ENCODE measurements at places on chromosomes 2 and 18.

GRCh38 chr2:124149571-124149970 is 124.5 kb downstream of the CNTNAP5 start:
- no peak for DNase-seq

DNA sequence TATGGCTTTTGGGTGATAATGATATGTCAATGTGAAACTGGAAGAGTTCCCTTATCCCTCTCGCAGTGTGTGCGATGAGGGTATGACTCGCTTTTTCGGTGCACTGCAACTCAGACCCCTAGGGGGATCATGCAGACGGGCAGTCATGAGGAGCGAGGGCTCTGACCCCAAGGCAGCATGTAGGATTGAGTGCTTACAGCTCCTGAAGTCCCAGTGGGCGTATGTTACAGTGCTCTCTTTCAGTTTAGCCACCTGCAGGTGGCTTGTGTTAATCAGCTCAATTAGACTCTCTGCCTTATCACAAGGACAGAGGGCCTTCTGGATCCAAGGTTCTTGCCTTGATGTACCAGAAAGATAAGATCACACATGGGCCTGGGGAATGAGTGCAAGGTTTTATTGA is 1269.9 kb upstream of the GYPC start:
- DNase-seq, result no peak

GRCh38 chr18:49123431-49123830 is 172.7 kb upstream of the SMAD7 start:
- no peak for DNase-seq

DNA sequence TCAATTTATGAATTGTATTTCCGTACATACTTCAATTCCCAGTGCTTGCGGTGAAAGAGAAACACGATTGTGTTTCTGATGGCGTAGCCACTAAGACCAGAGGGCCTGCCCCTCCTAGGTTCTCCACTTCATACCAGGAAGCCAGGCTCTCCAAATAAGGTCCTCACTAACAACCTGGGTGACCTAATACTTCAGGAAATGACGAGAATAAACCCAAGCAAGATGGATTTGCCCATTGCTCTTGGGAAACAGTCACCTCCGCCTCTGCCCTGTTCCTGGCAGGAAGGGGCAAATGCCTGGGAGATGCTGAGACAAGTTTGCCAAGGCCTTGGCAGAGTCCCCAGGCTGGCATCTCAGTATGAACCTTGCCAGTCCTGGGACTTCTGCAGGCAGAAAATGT is 41.8 kb downstream of the TTC32 start:
- DNase-seq, result no peak

- no peak for DNase-seq
Measured at GRCh38 chr2:151792589-151792988, 35.6 kb downstream of the ARL5A start.

DNA sequence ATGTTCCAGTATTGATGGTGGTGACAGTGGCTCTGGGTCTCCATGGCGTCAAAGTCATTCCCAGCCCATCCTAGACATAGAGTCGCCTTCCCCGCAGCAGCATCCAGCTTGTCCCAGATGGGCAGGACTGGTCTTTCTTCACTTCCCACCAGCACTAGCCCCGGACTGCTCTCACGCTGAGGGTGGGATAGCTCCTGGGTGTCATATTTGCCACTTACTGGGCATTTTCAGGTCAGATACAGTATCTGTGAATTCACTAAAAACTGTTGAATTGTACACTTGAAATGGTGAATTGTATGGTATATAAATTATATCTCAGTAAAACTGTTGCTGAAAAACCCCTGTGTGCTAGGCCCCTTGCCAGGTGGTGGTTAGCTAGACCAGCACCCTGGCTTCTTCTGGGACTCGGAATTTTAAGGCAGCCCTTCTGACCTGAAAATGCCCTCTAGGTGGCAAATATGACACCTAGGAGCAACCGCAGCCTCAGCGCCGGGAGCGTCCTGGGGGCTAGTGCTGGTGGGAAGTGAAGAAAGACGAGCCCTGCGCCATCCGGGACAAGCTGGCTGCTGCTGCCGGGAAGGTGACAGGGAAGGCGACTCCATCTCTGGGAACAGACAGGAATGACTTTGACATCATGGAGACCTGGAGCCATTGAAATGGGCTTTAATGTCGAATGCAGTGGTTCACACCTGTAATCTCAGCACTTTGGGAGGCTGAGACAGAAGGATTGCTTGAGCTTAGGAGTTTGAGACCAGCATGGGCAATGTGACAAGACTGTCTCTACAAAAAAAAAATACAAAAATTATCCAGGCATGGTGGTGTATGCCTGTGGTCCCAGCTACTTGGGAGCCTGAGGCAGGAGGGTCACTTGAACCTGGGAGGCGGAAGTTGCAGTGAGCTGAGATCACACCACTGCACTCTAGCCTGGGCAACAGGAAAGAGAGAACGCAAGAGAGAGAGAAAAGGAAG is 56.2 kb downstream of the DDX1 start:
- DNase-seq, result no peak

- DNase-seq, result no peak
Measured at GRCh38 chr2:173869244-173870229, 95.6 kb downstream of the SP3 start.

DNA sequence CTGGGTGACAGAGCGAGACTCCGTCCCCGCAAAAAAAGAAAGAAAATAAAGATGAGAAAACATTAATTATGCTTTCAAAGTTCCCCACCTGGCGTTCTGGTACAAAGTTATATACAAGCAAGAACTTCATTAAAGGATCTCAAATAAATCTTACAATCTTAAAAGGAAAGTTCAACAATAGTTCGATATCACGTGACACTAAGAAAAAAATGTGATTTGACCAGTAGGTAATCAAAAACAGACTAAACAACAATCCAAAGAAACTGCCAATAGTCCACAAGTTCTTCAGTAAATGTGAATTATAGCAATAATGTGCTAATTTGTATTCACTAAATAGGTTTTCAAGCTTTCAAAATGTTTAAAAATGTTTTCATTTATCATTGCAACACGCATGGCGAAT is 130.4 kb downstream of the NRXN1 start:
- DNase-seq, result no peak

- DNase-seq, result no peak
Measured at GRCh38 chr2:11467129-11467649, 1.2 kb upstream of the E2F6 start.

GRCh38 chr2:221724631-221725203 is 152.6 kb upstream of the EPHA4 start:
- DNase-seq, result no peak

DNA sequence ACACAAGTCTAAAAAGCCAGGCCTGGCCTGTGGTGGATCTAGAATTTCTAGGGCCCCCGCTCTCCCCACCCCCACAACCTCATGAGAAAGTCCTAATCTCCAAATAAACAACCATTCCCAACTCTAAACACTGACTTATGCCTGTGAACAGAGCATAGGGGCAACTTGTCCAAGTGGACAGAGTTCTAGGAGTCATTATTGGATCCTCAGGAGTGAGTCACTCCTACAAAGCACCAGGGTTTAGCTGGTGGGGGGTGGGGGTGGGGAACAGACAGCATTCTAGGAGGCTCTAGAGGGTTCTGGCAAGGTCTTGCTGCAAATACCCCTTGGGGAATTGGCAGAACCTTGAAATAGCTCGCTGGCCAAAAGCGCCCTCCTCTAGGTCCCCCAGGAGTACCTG is 83.3 kb downstream of the ZCCHC2 start:
- DNase-seq, result no peak

GRCh38 chr2:205386109-205386508 is 296.2 kb upstream of the NRP2 start:
- DNase-seq, result no peak

GRCh38 chr18:65906621-65907034 is 155.8 kb downstream of the CDH7 start:
- no peak for DNase-seq

GRCh38 chr2:170106102-170106840 is 71.7 kb upstream of the MYO3B start:
- DNase-seq, result no peak

- no peak for DNase-seq
Measured at GRCh38 chr2:44722026-44722625, 219.4 kb upstream of the SIX3 start.

GRCh38 chr18:33844232-33844631 is 266.2 kb downstream of the ASXL3 start:
- peak; percentile 74 for DNase-seq

- DNase-seq, result no peak
Measured at GRCh38 chr2:118634876-118635275, 212.6 kb downstream of the EN1 start.

DNA sequence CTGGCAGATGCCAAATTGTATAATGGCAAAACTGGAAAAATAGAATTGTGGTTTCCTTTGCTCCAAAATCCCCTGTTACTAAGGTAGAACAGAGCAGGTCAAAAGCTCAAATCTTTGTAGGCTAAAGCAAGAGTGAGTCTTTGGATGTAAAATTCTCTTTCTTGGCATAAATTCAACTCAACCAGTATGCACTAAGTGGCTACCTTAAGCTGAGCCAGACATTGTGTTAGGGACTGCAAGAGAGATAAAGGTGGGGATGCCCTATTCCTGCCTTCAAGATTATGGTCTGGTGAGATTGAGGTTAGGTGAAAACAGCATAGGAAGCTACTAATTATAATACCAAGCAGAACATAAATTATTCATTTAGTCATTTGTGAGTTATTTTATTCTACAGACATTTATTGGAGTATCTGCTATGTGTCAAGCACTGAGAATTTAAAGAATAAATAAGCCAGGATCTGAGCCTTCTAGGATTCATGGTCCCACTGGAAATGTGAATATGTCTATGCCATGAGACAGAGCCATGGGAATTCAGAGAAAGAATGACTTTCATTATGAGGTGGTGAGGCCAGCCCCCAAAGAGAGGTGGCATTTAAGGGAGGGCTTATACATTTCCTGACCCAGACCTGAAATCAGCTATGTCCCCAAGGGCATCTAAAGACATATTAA is 198.0 kb upstream of the NCKAP5 start:
- no peak for DNase-seq

- peak; percentile 65 for DNase-seq
Measured at GRCh38 chr2:239946864-239947728, 78.0 kb downstream of the NDUFA10 start.

- DNase-seq, result peak; percentile 7
Measured at GRCh38 chr2:240629968-240630770, 4.9 kb downstream of the GPR35 start.

DNA sequence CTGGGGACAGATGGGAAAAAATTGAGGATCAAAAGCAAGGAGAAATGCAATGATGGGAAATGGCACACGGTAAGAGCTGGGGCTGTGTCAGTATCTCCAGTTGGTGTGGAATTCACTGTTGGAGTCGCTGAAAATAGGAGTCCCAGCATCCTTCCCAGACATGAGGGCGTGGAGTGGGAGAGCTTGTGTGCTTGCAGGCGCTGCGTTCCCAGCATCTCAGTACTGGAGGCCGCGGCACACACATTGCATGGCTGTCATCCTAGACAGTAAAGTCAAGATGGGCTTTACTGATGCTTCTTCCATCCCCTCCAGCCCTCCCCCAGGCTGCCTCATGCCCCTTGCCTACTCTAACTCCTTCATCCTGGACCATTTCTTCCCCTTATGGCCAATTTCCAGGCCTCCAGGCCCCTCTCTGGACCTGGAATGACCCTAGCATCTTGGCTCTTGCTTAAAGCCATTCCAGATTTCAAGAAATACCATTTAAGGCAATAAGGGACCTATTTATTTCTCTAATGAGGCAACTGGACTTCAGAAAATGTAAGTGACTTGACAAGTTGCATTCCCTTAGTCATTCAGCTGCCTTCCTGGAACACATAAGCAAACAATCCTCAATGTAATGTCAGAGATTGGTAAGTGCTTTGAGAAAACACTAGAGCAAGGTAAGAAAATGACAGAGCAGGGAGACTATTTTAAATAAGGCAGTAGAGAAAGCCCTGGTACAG is 70.5 kb upstream of the TTC39C start:
- peak; percentile 93 for DNase-seq

- no peak for DNase-seq
Measured at GRCh38 chr2:55152475-55153412, 79.3 kb downstream of the CLHC1 start.

DNA sequence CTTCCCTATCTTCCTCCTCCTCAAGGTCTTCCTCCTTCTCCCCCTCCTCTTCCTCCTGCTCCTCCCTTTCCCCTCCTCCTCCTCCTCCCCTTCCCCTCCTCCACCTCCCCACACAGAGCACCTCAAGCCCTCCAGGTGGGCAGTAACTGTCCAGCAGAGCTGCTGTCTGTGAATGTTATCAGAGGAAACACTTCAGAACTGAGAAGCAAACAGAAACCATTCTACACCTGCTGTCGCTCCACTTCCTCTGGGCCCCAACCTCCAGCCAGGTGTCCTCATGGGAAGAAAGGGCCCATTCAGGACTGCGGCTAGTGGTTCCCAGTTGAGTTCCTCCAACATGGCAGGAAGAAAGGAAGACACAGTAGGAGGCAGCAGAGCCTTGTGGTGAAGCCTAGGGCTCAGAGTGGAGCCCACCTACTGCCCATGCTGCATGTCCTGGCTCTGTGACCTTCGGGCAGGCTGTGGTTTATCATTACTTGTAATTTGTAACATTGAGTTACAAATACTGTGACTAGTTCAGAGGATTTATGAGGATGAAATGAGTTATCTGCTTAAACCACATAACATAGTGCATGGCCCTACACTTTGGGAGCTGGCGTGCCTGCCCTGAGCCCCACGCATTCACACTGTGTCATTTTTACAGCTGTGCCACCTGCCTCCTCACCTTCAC is 165.9 kb upstream of the ID2 start:
- DNase-seq, result no peak

Data from posterior cingulate gyrus (tissue), 11 donors.